ENCODE measurements at places on chromosomes 7 and 10.

DNA sequence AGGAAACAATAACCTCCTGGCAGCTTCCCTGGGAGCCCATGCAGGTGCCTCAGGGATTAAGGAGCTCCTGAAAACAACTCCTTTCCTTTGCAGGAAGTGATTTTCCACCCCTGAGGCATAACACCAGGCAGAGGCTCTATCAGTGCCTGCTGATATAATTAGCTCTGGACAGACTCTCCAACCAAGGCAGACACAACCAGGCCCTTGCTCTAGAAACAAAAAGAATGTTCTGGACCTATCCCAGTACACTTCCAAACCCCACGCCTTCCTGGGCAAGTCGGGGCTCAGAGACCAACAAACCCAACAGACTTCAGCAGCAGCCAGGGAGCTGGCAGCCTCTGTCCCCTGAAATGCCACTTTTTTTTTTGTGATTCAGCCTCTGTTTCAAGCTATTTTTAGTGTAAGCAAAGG is 247.1 kb downstream of the KCNMA1 start:
- no peak for DNase-seq

GRCh38 chr10:37754538-37755323 is 102.7 kb downstream of the ZNF248 start:
- no peak for DNase-seq

GRCh38 chr10:105611244-105611798 is 970.2 kb downstream of the SORCS3 start:
- no peak for DNase-seq

- no peak for DNase-seq
These were observed 1.1 kb downstream of the GGCT start for GRCh38 chr7:30503274-30504212.

DNA sequence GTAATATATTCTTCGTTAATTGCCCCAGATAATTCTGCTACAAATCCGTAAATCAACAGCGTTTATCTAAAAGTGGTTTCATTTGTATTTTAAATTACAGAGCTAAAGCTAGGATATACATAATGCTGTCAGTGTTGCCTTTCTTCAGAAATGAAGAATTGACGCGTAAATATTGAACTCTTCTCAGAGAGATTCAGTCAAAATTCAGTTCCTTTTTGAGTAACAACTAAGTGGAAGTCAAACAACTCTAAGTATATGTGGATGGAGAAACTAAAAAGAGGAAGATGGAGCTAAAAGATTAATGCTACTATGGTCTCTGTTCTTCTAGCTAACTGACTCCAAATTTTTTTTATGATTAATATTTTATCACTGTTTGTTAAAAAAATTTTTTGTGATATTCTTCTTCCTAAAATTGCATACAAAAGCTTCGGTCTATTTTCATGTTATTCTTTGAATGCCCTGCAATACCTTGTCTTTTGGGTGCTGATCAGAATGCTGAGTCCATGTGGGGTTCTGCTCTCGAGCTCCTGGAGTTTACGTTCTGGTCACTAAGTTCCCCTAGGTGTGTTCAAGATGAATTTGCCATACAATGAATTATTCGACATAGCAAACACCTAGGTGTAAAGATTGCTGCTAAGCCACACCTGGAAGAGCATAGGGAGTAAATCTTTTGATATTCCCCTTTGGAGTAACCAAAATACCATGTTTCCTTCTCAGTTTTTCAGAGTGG is 20.7 kb downstream of the MDFIC start:
- no peak for DNase-seq

DNA sequence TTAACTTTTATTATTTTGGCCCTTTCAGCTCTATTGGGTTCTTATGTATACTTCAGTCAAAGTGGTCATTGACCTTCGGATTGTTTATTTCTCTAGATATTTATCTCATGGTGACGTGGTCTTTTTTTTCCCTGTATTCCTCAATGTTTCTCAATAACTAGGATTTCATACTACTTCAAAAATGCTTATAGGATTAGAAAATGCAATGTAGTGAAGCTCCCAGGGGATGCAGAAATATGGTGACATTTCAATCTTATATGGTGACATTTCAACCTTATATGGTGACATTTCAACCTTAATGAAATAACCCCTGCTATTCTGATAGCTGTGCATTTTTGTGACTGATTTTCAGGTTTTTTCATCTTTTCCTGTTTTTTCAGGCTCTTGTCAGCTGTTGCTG is 51.4 kb downstream of the CHRM2 start:
- DNase-seq: no peak

DNA sequence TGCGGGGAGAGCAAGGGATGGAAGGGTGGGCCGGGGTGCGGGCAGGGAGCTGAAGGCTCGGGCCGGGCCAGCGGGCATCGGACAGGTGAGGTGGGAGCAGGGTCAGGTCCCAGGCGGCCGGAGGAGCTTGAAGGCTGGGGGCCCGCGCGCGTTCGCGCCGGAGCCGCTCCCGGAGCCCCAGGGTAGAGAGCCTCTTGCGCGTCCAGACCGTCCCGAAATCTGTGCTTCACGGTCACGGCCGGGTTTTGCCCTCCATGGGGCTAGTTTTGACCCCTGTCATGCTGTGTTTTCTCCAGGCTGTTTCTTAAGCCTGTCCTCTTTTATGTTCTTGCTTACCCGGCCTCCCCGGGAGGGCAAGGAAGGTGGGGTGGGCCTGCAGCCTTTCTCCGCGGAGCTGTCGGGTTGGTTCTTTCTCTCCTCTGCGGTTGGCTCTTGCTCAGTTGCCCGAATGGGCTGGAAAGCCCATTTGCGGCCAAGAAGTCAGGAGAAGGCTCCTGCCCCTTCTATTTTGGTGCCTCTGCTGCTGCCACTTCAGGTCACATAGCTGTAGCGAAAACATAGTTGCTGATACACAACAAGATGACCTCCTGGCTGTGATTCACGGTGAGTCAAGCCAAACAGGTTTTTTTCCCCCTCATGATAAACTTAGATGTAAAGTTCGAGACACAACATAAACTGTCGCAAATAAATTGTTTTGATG is 650 bp downstream of the UBE2D1 start:
- DNase-seq: no peak

DNA sequence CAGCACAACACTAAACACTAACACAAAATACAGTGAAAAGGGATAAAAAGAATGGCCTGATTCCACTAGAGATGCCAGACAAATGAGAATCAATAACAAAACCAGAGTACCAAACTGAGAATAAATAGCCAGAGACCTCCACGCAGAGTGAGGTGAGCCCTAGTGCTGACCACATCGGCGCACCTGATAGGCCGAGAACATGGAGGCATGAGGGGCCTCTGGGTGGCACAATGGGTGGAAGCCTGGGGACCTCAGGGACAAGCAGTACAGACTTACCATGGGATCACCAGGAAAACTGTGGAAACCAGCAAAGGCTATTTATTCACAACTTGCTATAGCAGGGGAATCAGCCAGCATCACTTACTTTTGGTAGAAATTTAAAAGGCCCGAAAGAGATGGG is 1.8 kb upstream of the CSGALNACT2 start:
- DNase-seq: no peak

DNA sequence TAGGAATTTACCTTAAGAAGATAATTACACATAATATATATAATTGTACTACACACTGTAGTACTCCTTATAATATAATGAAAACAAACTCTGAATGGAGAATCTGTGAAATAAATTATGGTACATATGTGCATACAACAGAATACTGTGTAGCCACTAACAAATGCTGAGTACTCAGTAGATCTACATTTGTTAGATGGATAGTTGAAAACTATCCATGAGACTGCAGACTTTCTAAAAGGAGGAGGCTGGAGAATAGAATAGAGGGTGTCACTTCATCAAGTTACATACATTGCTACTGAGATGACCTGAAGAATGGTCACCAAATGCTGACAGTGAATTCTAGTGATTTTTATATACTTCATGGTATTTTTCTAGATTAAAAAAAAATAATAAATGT is 68.7 kb upstream of the OGDHL start:
- DNase-seq: no peak

GRCh38 chr10:90461437-90462155 is 396.2 kb downstream of the HTR7 start:
- no peak for DNase-seq
